Calu3 (cell line): ENCODE measurements at places on chromosomes 1 and 21. TPM values are rescaled to one million over a fixed set of nuclear protein-coding genes. Genes with fewer than 3 reads are reported as not detected.

LORICRIN gene
- not detected in 2 replicates for total RNA-seq

DNA sequence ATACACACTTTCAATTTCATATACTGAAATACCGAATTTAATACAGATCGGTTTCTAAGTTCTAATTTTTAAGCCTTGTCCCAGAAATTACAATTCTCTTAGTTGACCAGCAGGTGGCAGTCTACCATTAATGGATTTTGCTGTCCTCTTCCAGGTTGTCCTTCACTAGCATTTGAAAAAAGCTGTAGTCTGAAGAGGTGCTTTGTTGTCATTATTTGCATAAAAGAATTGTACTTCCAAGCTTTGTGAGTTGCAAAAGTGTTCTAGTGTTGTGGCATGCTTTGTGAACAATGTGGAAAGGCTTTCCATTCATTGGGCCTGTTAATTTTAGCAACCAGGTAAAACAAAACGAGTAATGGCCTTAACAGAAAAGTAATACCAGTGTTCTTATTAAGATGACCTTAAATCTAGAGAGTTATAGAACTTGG is 193.6 kb downstream of the RPS6KC1 start:
- no peak overlapping the region for H3K27ac ChIP-seq
- no peaks in the 10 kb centered on the region for H3K36me3 ChIP-seq
- H3K4me3 ChIP-seq = no peak overlapping the region
- no peaks in the 10 kb centered on the region for H3K27me3 ChIP-seq
- no peaks in the 10 kb centered on the region for H3K4me1 ChIP-seq

- peaks cover 69% of the 10 kb centered on the region for H3K4me1 ChIP-seq
- H3K4me3 ChIP-seq = peak overlapping the region; percentile 50
- peak; percentile 28 for DNase-seq
- no peaks in the 10 kb centered on the region for H3K36me3 ChIP-seq
- peak overlapping the region; percentile 83 for H3K27ac ChIP-seq
These were observed 97.8 kb upstream of the ADGRL2 start for GRCh38 chr1:81702903-81703302.

GRCh38 chr1:92968138-92969032 is 7.1 kb upstream of the DIPK1A start:
- peaks cover 8% of the 10 kb centered on the region for H3K4me1 ChIP-seq
- no peaks in the 10 kb centered on the region for H3K36me3 ChIP-seq
- DNase-seq = peak; percentile 17

DNA sequence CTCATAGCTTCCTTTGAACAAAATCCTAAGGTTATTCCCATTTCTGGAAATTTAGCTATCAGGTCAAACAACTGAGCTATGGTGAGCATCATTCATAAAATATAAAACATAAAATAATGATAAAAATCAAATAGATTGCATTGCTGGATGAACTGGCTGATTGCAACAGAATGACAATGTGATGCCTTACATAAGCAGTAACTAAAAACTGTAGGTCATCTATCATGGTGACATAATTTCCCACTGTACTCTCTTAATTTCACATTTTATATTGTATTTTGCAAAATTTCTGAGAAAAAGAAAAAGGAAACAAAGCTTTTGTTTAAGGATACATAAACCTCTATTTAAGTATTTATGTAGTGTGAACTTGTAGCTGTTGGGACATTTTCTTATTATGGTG is 4.6 kb downstream of the PTGER3 start:
- peaks cover 56% of the 10 kb centered on the region for H3K27me3 ChIP-seq
- no peak overlapping the region for H3K27ac ChIP-seq
- no peak overlapping the region for H3K4me3 ChIP-seq
- H3K4me1 ChIP-seq = no peaks in the 10 kb centered on the region
- no peak for DNase-seq

DNA sequence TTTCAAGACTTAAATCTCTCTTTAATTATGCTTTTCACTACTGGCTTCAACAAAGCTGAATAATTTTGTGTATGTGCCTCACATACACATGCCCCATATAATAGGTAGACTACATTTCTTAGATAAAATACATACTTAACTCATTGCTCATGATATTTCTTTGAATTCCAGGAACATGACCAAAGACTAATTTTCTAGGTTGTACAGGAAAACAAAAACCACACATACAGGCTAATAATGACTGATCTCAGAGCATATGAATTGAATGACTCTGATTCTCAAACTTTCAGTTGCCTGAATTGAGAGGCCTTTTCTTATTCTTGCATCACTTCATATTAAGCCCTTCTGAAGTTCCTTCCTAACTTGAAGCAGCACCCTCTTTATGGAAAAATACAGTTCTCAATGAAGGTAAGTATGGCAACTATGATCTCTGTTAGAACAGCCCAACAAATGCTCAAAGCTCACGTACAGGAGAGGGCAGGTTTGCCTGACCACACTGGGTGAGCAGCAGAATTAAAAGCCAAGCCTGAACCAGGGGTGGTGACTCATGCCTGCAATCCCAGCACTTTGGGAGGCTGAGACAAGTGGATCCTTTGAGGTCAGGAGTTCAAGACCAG is 22.6 kb upstream of the UAP1 start:
- H3K4me3 ChIP-seq = no peak overlapping the region
- H3K27ac ChIP-seq = peak overlapping the region; percentile 83
- H3K27me3 ChIP-seq = no peaks in the 10 kb centered on the region
- peaks cover 5% of the 10 kb centered on the region for H3K36me3 ChIP-seq
- DNase-seq = peak; percentile 55
- H3K4me1 ChIP-seq = peaks cover 19% of the 10 kb centered on the region

GRCh38 chr1:222346955-222347354 is 200.9 kb downstream of the HHIPL2 start:
- H3K36me3 ChIP-seq = no peaks in the 10 kb centered on the region
- H3K27ac ChIP-seq = no peak overlapping the region
- H3K4me1 ChIP-seq = no peaks in the 10 kb centered on the region
- no peak for DNase-seq

- no peak for DNase-seq
- no peak overlapping the region for H3K27ac ChIP-seq
- H3K4me3 ChIP-seq = no peak overlapping the region
- H3K4me1 ChIP-seq = no peaks in the 10 kb centered on the region
- no peaks in the 10 kb centered on the region for H3K36me3 ChIP-seq
These were observed 121.6 kb downstream of the RGS7 start for GRCh38 chr1:241235256-241235897.

- H3K4me3 ChIP-seq = no peak overlapping the region
- no peak for DNase-seq
- H3K36me3 ChIP-seq = peaks cover 31% of the 10 kb centered on the region
- peaks cover 44% of the 10 kb centered on the region for H3K4me1 ChIP-seq
These were observed 5.7 kb downstream of the TOR1AIP2 start for GRCh38 chr1:179871940-179872339.

ATP5IF1 gene
- 112 and 125 TPM in 2 replicates for total RNA-seq
